ENCODE measurements at places on chromosomes 7 and 10.
A peak's percentile ranks its signal among the peaks of the same experiment; 100 is the strongest.

GRCh38 chr10:127091354-127091753 is 105.0 kb downstream of the INSYN2A start:
- no peak for DNase-seq

- DNase-seq = no peak
Measured at GRCh38 chr10:14016011-14016536, 314.6 kb downstream of the FRMD4A start.

DNA sequence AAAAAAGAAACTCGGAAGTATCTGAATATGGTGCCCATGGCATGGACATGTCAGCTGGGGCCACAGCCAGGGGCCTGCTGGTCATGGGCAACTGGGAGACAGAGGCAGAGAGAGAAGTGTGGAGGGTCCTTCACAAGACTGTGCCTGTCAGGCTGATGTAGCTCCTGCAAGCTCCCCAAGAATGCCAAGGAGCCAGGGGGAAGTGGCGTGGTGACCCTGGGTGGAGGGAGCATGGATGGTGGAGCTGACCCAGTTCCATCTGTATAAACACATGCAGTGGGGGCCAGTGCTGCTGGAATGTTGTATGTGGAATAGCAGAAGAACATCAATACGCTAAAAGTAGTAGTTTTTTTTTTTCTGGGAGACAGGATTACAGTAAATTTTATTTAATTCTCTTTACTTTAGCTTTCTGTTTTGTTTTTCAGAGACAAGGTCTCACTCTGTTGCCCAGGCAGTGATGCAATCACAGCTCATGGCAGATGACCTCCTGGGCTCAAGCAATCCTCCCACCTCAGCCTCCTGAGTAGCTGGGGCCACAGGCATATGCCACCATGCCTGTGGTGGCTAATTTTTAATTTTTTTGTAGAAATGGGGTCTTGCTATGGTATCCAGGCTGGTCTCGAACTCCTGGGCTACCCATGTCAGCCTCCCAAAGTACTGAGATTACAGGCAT is 10.5 kb upstream of the ZMIZ2 start:
- DNase-seq = no peak

- DNase-seq = no peak
Measured at GRCh38 chr10:77800738-77801266, 125.8 kb downstream of the DLG5 start.

DNA sequence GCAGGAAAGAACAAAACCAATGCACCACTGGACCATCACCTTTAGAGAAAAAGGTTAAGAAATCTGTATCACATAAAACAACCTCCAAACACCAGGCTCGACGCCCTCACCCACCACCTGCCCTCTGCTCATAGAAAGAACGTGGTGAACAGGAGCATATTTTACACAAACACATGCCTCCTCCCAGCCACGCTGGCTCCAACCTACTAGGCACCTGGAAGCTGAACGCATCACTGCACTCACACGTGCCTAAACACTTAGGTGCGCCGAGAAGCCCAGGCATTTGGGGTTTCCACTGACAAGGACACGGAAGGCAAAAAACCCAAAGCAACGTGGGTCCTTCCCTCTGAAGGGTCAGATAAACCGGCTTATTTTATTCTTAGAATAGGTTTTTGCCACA is 56.0 kb downstream of the PTPRN2 start:
- DNase-seq = no peak

DNA sequence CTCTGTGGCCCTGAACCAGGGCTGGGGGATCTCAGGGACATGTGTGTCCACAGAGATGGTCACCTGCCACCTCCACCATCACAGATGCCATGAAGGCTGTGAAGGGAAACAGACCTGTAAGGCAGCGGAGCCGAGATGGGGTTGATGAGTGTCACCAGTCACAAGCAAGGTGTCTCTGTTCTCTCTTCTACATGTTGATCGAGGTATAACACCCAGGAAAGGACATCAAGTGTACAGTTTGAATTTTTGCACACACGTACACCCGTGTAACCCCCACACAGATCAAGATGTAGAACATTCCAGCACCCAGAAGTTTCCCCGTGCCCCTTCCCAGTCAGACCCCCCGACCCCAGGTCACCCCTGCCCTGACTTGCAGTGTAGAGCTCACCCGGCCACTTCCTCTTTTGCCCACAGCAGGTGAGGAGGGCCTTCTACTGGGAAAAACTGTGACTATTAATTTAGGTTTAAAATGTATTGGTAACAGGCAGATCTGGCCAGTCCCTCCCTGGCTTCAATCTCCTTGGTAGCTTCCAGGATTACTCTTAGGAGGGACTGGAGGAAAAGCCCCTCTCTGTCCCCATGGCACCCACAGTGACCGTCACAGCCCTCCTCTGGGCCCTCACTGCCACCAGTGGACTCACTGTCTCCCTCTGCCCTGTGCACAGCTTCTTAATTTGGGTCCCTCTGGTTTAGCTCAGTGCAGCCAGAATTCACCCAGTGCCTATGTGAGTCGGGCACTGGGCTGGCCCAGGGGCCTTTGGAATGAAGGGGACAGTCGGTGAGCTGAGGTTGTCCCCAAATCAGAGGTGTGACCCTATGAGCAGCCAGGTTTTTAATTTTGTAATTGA is 108.2 kb downstream of the LHPP start:
- no peak for DNase-seq

GRCh38 chr10:119653209-119653608 is 2.0 kb downstream of the BAG3 start:
- DNase-seq = no peak

GRCh38 chr7:13072014-13072413 is 384.6 kb downstream of the ARL4A start:
- no peak for DNase-seq

- DNase-seq = no peak
Measured at GRCh38 chr7:115722302-115722977, 308.1 kb downstream of the TFEC start.

DNA sequence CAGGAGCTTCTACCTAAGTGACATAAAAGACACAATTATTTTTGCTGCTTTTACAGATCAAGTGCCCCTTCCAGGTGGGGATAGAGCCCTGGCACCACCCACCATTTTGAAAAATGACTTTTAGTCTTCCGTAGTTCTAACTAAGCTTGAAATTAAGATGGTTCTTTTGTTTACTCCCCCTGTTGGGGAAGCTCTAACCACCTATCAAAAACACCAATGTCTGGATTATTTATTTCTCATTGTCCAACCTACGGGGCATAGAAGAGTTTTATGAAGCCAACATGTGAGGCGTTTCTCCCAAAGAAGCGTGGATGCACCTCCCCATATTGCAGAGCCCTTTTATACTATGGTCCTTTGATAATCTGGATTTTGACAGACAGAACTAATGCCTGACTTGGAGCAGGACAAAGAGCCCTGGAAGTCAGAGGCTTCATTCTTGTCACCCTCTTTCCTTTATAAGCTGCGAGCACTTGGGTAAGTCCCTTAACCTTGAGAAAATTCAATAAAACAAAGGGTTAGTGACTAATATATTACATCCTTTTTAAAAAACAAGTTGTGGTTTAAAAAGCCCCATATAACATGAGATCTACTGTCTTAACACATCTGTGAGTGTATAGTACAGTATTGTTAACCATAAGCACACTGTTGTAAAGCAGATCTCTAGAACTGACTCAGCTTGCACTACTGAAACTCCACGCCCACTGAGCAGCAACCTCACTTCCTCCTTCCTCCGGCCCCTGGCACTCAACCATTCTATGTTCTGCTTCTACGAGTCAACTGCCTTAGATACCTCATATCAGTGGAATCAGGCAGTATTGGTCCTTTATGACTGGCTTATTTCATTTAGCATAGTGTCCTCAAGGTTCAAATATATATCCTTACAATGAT is 67.5 kb downstream of the ATXN7L1 start:
- peak; percentile 40 for DNase-seq

DNA sequence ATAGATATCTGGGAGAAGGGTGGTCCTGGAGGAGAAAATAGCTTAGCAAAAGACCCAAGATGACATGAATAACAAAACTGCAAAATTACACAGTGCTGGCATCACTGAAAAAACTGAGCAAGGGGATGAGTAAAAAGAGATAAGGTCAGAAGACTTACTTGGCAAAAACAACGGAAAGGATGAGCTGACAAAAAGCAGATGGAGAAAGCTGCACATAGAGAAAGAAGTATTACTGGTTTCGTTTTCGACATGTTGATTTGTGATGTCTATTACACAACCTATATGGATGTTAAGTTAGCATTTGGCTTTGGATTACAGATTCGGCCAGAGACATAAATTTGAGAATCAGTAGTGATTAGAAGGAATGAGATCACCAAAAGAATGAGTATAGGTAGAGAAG is 132.1 kb downstream of the MACC1 start:
- DNase-seq = no peak

- DNase-seq = no peak
Measured at GRCh38 chr7:99028261-99028973, 115.5 kb downstream of the SMURF1 start.

- no peak for DNase-seq
Measured at GRCh38 chr10:115209133-115209532, 116.0 kb downstream of the ATRNL1 start.

GRCh38 chr7:27745064-27745583 is 5.2 kb downstream of the TAX1BP1 start:
- no peak for DNase-seq

DNA sequence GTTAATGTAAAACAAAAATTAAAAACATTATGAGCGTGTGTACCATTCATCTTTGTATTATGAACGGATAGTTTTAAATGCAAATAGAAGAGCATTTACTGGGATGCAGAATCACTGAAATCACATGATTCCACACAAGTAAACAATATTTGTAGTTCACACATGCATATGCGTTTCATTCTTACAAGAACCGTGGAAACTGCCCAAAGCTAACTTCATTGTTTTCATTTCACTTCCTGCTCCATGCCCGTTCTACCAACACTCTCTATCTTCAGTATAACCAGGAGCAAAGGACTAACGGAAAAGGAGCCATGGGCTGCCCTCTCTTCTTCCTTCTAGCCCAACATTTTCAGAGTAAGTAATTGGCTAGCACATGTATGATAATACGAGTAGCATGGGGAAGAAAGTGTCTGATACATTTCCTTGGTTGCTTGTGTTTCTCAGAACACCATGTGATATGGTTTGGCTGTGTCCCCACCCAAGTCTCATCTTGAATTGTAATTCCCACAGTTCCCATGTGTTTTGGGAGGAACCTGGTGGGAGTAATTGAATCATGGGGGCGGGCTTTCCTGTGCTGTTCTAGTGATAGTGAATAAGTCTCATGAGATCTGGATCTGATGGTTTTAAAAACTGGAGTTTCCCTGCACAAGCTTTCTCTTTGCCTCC is 38.8 kb downstream of the ZNF783 start:
- DNase-seq = no peak

GRCh38 chr10:22984066-22984465 is 56.2 kb downstream of the ARMC3 start:
- no peak for DNase-seq

GRCh38 chr10:57694956-57695608 is 572.6 kb downstream of the IPMK start:
- DNase-seq = no peak

DNA sequence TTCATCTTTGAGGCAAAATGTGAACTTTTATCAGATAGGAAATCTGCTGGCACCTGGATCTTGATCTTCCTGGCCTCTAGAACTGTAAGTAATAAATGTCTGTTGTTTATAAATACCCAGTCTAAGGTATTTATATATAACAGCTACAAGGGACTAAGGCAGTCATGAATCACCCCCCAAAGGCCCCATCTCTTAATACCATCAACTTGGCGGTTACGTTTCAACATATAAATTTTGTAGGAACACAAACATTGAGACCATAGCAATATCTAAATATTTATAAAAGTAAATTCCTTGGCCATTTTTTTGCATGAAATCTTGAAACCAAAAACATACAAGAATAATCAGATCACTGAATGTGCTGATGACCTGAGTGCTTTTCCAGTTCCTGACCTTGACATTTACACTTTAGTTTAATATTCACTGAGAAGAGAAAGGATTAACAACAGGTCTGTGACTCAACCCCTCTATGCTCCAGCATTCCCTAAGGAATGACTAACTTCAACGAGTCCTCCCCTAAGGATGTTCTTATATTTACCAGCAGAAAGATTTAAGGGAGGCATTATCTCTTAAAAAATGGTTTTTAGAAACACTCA is 1438.5 kb upstream of the CELF2 start:
- no peak for DNase-seq

DNA sequence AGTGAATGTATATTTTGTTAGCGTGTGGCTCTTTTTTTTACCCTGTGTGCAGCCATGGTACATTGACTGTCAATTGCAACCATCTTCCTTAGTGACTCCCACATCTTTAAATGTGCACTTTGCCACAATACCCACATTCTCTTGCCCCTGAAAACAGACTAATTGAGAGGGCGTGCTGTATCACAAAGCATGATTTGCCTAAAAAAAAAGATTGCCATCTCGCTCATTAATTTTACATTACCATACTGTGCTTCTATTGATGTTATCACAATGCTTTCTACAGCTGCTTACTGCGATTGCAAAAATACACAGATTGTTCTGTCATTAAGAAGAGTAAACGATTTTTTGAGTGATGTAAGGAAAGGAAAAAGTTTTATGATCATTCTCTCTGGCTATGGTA is 613.1 kb upstream of the NRP1 start:
- DNase-seq = no peak
